Brain (organoid and tissue), 16 donors: ENCODE measurements at places on chromosomes 13 and 19.
A peak's percentile ranks its signal among the peaks of the same experiment; 100 is the strongest.

DNA sequence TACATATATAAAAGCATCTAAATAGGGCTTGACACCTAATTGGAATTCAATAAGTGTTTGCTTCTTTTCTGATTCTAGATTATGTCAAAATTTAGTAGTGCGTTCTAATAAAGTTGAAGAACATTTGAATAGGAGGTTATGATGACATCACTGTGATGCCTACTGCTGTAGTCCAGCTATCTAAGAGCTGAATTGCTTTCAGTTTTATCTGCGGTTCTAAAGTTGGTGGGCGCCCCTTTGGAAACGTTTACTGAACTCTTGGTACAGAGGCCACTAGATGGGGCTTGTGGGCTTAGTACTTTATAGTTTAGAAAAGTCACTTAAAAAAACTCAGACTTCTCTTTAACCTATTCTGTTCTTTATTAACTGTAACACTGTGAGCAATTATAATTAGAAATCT lies 776.9 kb downstream of the GPC5 start:
- DNase-seq = peak; percentile 68

GRCh38 chr19:53906211-53907192 lies 2.6 kb upstream of the CACNG7 start:
- DNase-seq = peak; percentile 65

GRCh38 chr13:52026246-52026626 lies 1.7 kb downstream of the UTP14C start:
- no peak for DNase-seq

DNA sequence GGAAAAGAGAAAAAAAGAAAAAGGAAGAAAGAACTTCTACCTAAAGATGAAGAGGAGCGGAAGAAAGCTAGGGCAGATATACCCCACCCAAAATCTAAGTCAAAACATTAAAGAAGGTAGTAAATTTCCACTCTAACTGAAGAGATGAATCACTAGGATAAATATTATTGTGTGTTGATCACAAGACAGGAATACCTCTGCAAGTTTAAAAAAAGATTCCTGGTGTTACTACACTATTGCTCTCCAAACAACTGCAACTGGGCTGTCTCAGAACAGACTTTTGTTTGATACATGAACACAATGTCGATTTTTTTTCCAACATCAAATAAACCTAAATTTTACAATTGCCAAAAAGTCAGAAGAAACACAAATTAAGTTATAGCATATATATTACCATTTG lies 6.8 kb downstream of the HSPH1 start:
- no peak for DNase-seq

DNA sequence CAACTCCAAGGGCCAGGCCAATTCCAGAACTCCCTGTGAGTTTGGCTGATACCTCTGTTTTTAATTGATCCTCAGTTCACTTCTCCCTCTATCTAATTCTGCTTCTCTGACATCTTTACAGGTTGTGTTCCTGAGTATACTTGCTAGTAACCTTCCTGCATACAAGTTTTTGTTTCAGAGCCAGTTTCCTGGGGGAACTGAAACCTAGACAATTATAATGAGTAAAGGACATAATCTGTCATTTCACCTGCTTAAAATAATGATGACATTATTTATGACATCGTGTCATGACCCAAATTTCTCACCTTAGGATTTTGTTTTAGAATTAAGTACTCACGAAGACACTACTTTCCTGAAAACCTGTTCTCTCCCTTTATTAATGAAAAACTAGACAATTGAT lies 12.5 kb upstream of the MYCBP2 start:
- no peak for DNase-seq

GRCh38 chr19:57506163-57506562 lies 6.4 kb downstream of the ZNF773 start:
- DNase-seq = no peak

- DNase-seq = no peak
Observed at GRCh38 chr19:5595129-5595528, 27.4 kb upstream of the TINCR start.

GRCh38 chr13:97385146-97385545 lies 48.8 kb upstream of the RAP2A start:
- no peak for DNase-seq

GRCh38 chr19:50039968-50040367 lies 14.2 kb downstream of the ZNF473 start:
- DNase-seq = no peak

DNA sequence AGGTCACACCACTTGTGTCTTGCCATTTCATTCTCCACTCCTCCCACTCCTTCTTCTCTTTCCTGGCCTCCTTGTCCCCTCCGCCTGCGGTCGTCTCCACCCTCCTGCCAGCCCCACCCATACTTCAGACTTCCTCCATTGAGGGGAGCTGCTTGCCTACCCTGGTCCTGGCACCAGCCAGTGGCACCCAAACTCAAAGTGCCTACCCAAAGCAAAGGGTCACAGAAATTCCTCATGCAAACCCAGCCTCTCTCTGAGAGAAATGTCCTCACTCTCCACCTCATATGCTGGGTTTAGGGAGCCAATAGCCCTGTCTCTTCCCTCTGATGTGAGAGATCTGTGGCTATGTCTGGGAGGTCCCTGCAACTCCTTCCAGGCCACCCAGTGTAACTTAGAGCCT lies 109.6 kb downstream of the TEX26 start:
- no peak for DNase-seq

GRCh38 chr19:29624489-29625185 lies 18.6 kb downstream of the POP4 start:
- DNase-seq = no peak

- peak; percentile 81 for DNase-seq
Observed at GRCh38 chr19:13302526-13303270, 152.5 kb downstream of the IER2 start.
